ENCODE measurements at places on chromosomes 1 and 21. TPM values are rescaled to one million over a fixed set of nuclear protein-coding genes. Genes with fewer than 3 reads are reported as not detected.

FMO1 gene
- not detected for total RNA-seq

EPHA10 gene
- not detected for total RNA-seq

DNA sequence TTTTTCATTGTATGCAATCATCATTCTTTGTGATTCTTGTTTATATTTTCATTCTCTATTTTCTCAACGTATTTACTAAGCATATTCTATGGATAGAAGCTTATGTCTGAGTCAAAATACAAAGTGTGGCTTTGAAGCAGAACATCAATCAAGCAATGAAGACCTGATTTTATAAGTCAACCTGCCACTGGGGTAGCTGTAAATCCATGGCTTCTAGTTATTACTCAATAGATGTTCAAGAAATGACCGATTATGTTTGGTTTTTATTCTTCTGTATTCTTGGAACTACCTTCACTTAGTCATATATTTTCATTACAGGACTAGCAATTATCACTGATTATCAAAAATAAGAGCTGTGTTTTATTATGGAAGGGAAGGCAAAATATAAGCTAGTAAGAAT lies 20.5 kb upstream of the PTGS2 start:
- DNase-seq = no peak

GRCh38 chr1:180757657-180758056 lies 125.8 kb downstream of the XPR1 start:
- no peak for DNase-seq
